ENCODE measurements at places on chromosomes 5 and 9.

GRCh38 chr5:57327561-57328367 is 153.9 kb downstream of the GPBP1 start:
- DNase-seq, result peak; percentile 47

- DNase-seq, result peak; percentile 28
Measured at GRCh38 chr5:11046160-11046559, 285.1 kb upstream of the DAP start.

DNA sequence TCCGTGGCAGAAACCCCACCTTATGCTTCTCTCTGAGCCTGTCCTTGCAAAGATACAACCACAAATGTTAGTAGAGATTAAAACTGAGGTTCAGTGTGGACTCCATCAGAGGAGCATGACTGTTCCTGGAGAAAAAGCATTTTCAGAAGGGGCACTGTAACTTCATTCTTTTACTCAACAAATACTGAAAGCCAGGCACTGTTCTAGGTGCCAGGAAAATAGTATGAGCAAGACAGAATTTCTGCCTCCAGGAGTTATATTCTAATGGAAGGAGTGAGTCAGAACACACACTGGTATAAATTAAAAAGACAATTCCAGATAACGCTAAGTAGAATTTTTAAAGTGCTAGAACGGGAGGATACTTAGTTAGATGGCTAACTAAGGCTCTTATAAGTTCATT is 251.4 kb upstream of the GAS1 start:
- DNase-seq, result peak; percentile 17

DNA sequence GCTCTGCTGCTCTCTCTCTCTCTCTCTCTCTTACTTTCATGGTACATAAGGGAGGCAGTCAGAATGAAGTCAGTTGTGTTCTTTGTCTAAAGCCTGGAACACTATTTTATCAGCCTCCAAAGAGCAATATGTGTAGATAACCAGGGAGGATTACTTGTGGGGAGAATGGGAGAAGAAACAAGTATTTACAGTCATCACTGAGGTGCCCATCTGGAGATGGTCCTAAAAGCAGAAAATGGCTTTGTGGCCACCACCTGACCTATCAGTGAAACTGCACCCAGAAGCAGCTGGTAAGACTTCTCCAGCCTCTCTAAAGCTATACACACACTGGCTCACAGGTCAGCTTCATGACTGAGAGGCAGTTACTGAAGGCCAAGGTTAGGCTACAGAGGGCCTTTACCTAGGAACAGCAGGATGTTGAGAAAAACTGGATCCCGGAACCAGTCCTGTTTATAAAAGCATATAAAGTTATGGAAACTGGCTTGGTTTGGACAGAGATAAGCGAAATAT is 75.1 kb downstream of the MRPS27 start:
- peak; percentile 81 for DNase-seq

GRCh38 chr9:6229619-6230018 is 14.0 kb downstream of the IL33 start:
- DNase-seq, result peak; percentile 38
